ENCODE measurements at places on chromosomes 13 and 19.

GRCh38 chr13:41694545-41695301 is 237.4 kb downstream of the RGCC start:
- no peak for DNase-seq

DNA sequence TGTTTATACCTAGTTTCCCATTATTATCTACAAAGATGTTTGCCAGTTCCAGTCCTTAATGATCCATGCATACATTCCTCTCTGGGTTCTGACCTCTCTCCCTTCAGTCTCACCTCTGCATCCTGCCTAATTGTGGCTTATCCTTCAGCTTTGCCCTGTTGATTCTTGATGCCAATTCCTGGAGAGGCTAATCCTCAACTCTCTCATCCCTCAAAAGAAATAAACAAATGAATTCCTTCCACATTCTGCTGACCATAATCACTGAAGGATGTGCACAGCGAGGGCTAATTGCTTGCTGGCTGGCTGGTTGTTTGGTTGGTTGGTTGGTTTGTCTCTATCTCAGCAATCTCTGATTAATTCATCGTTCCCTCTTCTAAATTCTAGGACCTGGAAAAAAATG is 113.8 kb downstream of the IRS2 start:
- DNase-seq, result no peak

GRCh38 chr13:99342723-99343315 is 35.6 kb upstream of the GPR183 start:
- no peak for DNase-seq

GRCh38 chr19:18606281-18607225 is at the start of gene CRLF1:
Gene CRLF1, minus strand, starts transcription at chr19:18606799. Its CDS starts 143 bp downstream, at chr19:18606656.
- DNase-seq, result no peak

DNA sequence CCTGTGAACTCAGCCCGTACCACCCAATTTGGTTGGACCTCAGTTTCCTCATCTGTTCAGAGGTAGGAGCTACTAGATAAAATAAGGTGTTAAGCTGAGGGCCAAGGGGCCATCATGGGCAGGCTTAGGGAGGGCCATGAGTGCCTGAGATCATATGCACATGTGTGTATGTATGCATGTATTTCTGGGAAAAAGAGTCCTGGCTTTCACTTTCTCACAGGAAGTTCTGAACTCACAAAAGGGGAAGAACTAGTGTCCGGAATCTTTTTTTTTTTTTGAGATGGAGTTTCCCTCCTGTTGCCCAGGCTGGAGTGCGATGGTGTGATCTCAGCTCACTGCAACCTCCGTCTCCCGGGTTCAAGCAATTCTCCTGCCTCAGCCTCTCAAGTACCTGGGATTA is 18.9 kb downstream of the TGFB1 start:
- DNase-seq, result no peak

DNA sequence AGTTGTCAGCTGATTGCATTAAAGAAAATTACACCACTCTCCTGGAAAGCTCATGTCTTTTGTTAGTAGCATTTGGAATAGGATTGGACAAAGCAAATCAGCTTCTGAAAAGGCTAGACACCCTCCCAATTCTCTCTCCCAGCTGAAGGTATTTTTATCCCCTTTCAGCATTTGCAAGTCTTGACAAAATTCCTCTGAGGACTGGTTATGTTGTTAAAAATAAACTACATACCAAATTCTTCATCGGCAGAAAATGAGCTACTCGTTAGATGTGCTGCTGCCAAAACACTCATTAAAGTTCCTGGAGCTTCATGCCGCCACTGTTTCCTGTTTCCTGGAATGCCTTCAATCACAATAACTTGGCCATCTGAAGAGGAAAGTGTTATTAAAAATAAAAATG is 37.1 kb downstream of the UTP14C start:
- DNase-seq, result no peak

DNA sequence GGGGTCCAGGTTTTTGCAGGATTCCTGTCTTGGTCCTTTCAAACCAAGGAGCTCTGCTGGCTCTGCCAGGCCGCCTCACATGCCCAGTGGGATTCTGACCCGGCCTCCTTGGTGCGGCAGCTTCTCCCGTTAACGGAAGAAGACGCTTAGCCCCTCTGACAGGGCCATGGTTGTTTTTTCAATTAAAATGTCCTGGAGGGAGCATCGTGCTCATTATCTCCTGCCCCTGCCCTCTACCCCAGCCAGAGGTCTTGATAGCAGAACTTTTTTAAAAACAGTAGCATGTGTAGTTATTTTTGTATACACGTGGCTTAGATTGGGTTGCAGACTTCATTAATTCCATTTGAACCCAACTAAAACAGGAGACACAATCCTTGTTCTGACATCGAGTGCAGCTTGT is 11.5 kb upstream of the RPS15 start:
- no peak for DNase-seq

- no peak for DNase-seq
These were observed 1487.7 kb downstream of the EFNB2 start for GRCh38 chr13:105047676-105048295.

DNA sequence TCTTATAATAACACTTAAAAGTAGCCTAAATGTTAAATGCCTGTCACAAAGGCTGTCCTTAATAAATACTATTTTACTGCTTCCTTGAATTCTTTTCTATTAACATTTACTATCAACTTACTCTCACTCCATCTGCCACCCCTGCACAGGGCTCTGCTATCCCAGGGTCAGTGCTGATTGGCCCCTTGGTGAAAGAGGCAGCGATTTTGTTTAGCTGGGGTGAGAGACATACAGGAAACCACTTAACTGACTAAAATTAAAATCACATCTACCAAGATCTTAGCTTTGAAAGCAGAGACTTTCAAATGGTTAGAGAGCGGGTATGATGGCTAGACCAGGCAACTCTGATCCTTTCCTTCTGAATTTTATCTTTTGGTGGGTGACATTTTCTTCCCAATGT is 149.9 kb upstream of the HTR2A start:
- no peak for DNase-seq

DNA sequence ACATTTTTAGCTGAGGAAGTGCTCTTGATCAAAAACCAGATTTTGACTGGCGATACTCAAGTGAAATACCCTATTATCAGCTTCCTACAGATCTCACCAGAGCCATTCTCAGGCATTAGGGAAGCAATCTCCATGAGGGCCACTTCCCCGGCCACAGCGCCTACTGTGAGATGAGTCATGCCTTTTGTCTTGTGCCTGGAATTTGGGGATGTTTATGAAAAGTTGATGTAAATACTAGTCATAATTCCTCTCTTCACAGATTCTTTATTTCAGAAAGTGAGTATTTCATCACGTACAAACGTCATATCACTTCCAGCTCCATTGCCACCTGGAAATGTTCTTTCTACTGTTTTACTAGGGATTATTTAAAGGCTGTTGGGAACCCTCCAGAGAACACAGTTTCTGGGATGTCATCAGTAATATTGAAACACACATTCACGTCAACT is 25.3 kb upstream of the SLC46A3 start:
- DNase-seq, result no peak

DNA sequence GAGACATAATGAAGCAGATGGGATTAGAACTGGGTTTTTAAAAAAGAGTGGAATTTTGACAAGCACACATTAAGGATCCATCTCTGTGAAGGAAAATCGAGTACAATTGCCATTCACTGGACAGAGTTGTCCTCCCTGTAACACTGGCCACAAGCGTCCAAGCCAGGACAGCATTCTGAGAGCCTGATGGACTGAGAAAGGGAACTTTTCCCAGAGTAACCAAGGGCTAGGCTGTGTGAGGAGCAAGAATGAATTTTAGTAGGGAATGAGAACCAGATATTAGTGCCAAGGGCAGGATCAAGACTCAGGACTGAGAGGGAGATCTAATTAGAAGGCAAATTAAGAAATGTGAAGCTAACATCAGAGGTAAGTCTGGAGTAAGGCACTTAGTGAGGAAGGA is 73.1 kb downstream of the DCLK1 start:
- DNase-seq, result no peak

DNA sequence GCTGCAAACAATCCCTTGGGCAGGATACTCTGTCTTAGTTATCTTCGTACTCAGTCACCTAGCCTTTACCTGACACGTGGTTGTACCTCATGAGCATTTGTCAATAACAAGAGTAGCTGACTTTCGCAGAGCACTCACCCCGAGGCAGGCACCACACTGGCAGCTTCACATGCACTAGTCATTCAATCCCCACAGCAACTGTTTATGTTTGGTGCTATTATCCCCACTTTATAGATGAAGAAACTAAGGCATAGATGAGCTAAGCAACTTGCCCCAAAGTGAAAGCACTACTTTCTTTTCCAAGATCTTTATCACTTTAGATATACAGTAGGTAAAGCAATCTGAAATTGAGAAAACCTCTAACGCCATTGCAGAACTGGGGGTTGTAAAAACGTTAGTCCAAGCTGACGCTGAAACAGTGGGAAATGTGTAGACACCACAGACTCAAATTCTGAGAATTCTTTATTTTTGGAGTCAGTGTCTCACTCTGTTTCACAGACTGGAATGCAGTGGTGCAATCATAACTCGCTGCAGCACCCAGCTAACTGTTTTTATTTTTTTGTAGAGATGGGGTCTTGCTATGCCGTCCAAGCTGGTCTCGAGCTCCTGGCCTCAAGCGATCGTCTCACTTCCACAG is 446.0 kb downstream of the FOXO1 start:
- peak; percentile 23 for DNase-seq

- DNase-seq, result no peak
These were observed 36.4 kb downstream of the IGFL3 start for GRCh38 chr19:46088101-46088500.

DNA sequence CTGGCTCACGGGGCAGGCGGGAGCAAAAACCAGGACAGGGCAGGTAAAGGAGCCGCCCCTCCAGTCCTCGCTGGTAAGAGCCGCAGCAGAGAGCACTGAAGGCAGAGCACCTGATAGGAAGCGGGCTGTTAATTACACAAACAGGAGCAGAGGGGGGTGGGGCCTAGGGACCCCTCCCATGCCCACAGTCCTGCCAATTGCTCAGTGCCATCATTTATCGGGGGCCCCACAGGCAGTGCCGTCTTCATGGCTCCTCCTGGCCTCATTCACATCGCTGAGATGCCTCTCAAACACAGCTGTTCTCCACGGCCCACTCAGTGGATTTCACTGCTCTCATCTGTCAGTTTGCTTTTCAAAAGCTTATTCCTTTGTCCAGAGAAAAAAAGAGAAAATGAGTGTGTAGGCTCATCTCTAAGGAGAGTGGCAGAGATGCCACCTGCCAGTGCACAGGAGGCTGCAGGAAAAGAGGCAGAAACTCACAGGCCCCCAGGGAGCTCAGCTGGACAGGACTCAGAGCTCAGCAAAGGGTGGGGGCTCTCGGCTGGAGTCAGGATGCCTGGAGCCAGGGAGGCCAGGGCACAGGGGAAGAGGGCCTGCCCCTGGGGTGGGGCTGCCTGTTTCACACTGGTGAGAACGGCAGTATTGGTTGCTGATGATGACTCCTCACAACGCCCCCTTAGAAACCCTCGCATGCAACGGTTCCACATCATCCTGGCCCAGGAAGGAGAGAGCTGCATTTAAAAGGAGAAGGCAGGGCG is 174.6 kb downstream of the COL4A1 start:
- DNase-seq, result no peak

DNA sequence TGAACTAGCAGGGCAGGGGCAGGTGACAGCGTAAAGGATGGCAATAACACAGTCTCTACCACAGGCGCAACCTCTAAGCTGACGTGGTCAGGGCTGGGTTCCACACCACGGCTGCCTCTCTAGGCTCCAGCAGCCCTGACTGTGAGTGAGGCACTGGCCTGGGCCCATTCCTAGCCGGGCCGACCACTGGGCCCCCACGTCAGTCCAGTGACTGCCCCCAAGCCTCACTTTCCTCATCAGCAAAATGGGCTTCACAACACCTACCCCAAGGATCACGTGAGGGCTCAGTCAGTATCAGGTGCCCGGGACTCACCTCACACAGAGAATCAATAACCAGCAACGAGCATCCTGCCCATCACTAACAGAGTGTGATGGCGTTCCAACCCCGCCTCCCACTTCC is 5.2 kb downstream of the ZFR2 start:
- no peak for DNase-seq

DNA sequence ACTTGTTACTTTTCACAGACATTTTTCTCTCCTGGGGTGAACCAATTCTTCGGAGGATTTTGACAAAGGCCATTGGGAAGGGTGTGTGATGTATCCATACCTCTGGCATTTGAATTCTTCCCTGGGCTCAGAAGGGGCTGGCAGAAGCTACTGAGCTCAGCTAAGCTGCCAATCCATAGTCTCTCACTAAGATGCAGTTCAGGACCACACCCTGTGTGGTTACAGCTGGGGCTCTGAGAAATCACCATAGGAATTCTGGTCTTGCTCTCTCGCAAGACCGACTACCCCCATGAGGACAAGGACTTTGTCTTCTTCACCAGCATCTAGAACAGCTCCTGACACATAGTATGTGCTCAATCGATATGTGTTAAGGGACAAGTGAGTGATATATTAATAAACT is 6.0 kb downstream of the C13orf42 start:
- DNase-seq, result no peak

- no peak for DNase-seq
These were observed 22.0 kb upstream of the GPR18 start for GRCh38 chr13:99280166-99280565.

DNA sequence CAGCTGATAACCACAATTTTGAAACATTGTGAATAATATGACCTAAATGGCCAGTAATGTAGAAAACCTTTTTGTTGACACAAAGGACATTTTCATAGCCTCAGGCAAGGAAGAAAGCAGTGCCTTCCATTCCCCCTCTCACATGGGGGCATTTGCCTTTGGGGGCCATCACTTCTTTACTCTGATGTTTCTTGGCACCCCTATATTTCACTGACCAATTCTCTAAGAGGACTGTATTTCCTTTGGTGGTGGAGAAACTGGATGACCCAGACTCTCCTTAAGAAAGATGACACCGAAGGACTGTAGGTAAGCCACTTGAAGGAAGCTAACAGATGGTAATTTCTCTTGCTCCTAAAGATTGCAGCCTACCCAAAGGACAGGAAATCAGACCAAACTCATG is 254.6 kb downstream of the DCLK1 start:
- DNase-seq, result no peak

- no peak for DNase-seq
These were observed 56.1 kb downstream of the LRCH1 start for GRCh38 chr13:46609052-46609451.

DNA sequence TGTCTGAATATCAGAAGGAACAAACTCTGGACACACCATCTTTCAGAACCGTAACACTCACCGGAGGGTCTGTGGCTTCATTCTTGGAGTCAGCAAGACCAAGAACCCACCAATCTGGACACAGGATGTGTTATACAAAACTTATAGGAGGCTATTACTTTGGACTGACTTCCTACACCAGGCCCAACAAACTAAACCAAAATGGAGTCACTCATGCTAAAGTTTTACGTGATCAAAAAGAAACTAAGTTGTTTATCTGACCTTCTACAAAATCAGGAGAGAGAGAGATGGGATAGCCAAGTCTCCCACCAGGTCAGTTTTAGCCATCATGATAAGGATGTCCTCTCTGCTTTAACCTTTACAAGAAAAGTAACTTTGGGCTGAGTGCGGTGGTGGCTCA is 3.2 kb upstream of the RAB11B start:
- DNase-seq, result no peak

DNA sequence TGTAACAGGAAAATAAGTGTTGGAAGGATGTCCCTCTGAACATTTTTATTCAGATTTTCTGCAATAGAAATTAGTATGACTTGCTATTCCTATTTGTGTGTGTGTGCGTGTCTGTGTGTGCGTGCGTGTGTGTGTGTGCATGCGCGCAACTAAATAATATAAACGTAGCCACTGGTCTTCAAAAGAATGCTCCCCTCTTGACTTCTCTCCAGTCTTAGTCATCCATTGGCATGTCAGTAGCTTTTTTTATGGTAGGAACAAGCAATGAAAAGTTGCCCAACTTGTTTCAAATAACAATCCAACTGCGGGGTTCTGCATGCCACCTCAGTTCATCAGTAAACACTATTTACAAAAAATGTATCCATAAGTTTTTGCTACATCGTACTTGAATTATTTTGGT is 249.6 kb downstream of the GPC6 start:
- DNase-seq, result no peak
